ENCODE measurements at places on chromosomes 13 and 19.
A peak's percentile ranks its signal among the peaks of the same experiment; 100 is the strongest.

DNA sequence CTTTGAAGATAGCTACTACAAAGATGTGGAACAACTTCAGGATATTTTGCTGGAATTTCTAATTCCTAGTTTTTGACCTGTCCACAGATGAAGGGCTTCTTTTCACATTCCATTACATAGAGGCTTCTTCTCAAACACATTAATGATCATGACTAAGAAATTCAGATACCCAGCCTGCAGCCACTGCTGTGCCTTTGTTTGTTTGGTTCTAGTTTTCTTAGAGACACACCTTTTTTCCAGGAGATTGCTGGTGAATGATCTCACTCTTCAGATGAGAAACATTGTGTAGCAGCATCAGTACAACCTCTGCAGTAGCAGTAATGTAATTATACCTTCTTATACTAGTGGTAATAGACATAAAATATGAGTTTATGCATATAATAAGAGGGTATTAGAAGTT, 5.0 kb downstream of the TDRD3 start:
- DNase-seq = no peak

DNA sequence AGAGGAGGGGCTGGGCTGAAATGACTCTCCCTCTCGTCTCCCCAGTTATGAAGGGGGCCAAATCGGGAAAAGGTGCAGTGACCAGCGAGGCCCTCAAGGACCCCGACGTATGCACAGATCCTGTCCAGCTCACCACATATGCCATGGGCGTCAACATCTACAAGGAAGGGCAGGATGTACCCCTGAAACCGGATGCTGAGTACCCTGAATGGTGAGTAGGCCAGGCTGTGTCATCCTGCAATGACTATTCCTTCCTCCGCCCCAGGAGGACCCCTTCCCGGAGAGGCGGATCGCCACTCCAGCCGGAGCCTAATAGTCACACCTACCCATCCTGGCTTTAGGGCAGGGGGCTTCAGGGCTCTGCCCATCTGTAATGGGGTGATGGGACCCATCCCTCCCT, 2.6 kb downstream of the MRPL54 start:
- no peak for DNase-seq

DNA sequence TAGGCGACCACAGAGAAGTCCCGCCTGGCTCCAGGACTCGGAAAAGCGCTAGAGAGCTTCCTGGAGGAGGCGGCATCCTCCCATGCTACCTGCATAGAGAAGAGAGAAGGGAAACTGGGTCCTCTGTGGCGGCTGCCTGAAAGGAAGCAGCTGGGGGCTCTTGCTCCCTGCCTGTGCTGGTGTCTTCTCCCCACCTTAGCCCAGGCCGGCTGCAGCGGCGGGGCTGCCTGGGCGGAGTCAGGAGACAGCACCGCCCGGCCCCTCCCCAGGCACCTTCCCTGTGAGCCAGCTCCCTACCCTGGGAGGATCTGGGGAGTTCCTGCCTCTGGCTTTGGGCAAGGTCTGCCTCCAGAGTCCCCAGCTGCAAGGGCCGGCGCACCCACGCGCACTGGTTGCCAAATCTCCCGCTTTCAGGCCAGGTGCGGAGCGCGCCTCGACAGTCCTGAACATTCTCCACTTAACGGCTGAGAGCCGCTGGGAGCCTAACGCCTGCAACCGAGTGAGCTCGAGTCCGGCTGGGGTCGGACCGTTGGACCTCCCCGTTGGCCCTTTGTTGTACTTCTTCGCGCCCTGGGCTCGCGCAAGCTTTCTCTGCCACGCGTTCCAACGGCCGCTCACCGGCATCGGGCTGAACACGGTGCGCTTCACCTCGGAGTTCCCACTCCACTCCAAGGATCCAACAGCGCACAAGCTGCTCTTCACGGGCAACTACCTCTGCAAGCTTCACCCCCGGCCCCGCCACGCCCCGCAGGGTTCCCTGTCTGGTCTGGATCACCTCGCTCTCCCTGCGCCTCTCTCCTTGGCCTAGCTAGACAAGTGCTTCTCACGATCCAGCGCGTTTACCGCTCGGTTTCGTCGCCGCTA, 21.8 kb upstream of the ZNF30 start:
- no peak for DNase-seq

GRCh38 chr19:13058951-13059660, 43.6 kb downstream of the LYL1 start:
- DNase-seq = no peak

DNA sequence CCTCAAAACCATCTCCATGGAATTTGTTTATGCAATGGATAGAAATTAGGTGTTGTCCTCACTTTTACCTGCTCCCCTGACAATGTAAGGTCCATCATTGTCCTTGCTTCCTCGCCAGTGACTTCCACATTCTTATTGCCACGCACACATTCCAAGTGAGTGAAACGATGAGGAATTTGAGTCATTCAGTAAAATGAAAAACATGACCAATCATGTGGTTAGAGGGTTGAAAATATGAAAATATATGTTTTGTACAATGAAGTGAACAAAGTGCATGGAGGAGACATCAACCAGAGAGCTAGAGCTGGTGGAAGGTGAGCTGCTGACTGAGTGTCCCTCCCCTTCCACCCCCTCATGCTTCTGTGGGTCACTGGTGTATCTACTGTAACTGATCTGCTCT, 91.7 kb downstream of the ATP8A2 start:
- no peak for DNase-seq

GRCh38 chr13:98842858-98843481, 90.5 kb upstream of the SLC15A1 start:
- peak; percentile 90 for DNase-seq

- DNase-seq = no peak
These were observed 130.8 kb downstream of the OLFM4 start for GRCh38 chr13:53159431-53159830.

DNA sequence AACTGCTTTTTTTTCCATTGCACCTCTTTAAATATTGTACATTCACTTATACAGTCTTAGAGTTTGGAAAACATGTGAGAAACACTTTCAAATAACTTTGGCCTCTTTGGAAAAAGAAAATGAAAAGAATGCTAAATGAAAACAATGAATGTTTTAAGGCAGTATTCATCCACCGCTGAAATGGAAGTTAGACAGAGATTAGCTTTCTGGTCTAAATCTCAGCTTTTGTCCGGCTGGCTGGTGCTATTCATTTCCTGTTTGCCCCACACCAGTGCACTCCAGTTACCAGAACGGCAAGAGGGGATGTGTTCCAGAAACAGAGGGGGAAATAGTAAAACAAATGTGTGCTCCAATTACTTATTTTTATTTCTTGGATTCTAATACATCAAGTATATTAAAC, 1201.3 kb downstream of the EFNB2 start:
- DNase-seq = no peak

DNA sequence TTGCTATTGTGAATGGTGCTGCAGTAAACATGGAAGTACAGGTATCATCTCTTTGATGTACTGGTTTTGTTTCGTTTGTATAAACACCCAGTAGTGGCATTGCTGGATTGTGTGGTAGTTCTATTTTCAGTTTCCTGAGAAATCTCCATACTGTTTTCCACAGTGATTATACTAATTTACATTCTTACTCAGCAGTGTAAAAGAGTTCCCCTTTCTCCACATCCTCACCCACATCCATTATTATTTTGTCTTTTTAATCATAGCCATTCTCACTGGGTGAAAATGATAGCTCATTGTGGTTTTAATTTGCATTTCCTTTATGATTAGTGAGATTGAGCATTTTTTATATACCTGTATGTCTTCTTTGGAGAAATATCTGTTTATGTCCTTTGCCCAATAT, 62.3 kb upstream of the PARP4 start:
- DNase-seq = no peak

DNA sequence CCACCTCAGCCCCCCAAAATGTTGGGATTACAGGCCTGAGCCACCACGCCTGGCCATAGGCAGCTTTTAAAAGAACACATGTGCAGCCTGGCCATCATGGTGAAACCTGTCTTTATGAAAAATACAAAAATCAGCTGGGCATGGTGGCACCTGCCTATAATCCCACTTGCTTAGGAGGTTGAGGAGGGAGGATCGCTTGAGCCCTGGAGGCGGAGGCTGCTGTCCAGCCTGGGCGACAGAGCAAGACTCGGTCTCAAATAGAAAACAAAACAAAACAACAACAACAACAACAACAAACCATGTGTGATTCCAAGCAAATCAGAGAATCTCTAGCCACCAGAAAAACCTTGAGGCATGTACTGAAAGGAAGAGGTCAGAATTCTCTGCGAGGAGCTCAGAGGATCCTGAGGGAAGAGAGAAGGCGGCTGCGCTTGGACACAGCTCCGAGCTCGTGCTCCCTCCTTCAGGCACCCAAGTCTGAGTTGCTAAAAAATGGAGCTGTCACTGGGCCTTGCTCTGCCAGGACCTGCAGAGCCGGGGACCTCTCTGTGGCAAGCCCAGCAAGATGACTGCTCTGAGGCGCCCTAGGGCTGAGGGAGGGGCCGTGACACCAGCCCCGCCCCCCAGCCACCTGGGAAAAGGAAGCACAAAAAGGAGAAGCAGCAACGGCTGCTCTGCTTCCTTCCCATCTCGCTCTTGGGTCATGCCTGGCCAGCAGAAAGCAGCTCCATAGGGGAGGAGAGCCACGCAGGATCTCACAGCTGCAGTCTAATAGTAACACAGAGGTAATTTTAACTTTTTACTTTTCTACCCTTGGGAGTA, at the start of gene ARL11:
Gene ARL11, plus strand, starts transcription at position 677 of the 822 bp plus-strand sequence. CDS start 1,941 bp downstream, outside the sequence.
- DNase-seq = no peak

GRCh38 chr13:20499986-20500385, 25.7 kb downstream of the CRYL1 start:
- no peak for DNase-seq

GRCh38 chr13:71448080-71448630, 418.8 kb downstream of the DACH1 start:
- DNase-seq = no peak

DNA sequence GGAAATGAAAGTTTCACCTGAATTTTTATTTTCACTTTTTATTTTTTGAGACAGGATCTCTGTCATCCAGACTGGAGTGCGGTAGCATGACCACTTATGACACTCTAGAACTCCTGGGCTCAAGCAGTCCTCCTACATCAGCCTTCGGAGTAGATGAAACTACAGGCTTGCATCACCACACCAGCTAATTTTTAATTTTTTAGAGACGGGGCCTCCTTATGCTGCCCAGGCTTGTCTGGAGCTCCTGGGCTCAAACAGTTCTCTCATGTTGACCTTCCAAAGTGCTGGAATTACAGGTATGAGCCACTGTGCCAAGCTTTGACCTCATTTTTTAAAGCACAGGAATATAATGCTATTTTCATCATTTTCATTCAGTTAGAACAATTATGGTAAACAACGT, 297.0 kb upstream of the KLHL1 start:
- no peak for DNase-seq

DNA sequence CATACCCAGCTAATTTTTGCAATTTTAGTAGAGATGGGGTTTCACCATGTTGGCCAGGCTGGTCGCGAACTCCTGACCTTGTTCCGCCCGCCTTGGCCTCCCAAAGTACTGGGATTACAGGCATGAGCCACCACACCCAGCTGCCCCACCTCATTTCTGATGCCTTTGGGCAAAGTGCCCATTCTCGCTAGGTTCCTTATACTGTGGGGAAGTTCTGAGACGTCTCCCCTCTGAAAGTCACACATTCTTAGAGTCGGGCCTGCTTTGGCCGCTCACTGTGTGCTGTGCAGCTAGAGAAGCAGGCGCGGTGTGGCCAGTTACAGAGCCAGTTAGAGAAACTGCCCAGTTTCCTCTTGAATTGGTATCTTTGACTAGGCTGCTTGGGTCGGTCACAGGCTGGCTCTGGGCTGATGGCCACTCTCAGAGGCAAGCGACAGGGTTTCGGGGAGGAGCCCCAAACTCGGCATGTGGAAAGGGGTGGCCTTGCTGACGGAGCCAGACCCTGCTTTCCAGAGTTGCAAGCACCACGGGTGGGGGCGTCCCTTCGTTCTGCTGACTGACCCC, 18.0 kb downstream of the PRAM1 start:
- no peak for DNase-seq

GRCh38 chr13:87128036-87128435, 543.1 kb upstream of the SLITRK5 start:
- no peak for DNase-seq

GRCh38 chr19:10701955-10702525, 801 bp downstream of the QTRT1 start:
- no peak for DNase-seq

- no peak for DNase-seq
These were observed 604.4 kb upstream of the SPRY2 start for GRCh38 chr13:80945328-80945727.

GRCh38 chr13:48813518-48813917, 159.8 kb downstream of the CYSLTR2 start:
- DNase-seq = no peak

GRCh38 chr13:109862627-109863026, 76.2 kb upstream of the IRS2 start:
- DNase-seq = no peak

DNA sequence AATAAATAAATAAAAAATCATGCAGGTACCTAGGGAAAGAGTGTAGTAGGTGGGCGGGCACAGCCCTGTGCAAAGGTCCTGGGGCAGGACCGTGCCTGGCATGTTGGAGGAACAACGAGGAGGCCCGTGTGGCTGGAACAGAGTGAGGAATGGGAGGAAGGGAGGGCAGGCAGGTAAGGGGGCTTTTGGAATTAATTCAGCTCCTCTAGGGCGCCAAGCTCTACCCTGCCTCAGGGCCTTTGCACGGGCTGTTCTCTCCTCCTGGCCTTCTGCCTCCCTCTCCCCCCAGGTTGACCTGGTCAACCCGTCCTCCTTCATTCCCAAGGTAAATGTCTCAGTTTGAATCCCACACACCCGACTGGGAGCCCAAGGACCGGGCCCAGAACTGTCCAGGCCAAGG, 31.1 kb upstream of the SEMA6B start:
- no peak for DNase-seq

DNA sequence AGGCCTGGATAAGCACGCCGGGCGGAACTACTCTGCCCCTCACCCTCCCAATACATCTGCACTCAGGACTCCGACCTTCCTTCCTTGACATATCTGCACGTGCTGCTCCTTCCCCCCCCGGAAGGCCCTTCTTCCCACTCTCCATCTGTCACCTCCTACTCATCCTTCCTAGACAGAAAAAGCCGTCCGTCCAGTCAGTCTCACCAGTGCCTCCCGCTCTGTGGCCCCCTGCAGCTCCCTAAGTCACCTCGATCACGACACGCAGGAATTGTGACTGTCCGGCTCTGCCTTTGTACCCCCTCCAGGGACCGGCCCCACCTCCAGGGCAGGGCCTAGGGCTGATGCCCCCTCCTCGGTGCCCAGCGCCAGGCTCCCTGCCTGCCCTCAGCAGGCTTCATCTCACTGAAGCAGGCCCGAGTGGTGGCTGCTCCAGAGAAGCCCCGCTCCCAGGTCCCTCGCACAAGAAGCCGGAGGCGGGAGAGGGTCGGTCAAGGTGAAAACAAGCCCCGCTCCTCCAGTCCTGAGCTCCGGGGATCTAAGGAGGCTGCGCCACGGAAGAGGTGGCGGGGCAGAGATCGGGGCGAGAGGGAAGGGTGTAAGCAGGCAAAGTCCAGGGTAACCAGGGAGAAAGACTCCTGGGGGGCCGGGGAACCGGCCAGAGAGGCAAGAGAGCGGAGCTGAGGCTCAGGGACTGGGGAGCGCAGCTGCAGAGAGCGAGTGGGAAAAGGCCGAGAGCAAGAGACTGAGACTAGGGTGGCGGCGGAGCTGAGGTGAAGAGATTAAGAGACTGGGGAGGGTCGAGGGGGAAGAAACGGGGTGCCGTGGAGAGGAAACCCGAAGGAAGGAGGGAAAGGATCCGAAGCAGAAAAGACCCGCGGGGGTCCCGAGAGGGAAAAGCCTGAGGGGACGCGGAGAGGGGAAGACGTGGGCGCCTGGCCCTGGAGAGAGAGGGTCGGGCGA, 1.1 kb downstream of the PPP6R1 start:
- DNase-seq = no peak
